ENCODE measurements at places on chromosomes 16 and 17.
A peak's percentile ranks its signal among the peaks of the same experiment; 100 is the strongest.

DNA sequence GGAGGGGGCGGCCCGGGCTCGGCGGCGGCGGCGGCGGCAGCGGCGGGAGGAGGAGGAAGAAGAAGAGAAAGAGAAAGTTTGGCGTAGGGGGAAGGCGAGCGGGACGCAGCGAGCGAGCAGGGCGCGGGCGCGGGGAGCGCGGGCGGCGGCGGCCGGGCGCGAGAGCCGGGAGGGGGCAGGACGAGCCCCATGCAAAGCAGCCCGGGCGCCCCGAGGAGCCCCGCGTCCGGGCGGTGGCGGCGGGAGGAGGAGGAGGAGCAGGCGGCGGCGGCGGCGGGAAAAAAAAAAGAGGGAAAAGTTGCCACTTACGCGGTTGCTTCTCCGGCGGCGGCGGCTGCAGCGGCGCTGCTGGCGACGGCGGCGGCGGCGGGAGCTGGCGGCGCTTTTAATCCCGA is 10.3 kb upstream of the ZFHX3 start:
- DNase-seq = no peak

- no peak for DNase-seq
Observed at GRCh38 chr17:65630502-65630901, 69.1 kb upstream of the AXIN2 start.

DNA sequence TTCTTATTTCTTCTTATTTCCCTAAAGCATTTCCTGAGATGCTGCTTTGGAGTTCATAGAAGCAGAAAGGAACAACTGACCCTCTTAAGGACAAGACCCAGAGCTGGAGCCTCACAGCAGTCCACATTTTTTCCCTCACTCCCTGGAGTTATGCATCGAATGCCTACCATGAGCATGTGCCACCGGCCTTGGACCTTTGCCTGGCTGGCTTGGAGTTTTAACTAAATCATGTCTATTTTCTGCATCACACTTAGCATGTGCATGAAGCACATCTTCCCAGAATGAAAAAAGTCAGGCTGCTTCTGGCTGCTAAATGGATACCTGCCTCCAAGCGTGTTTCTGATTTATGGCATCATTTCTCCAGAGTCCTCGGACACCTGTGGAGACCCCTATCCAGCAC is 104.5 kb downstream of the SPACA3 start:
- no peak for DNase-seq

DNA sequence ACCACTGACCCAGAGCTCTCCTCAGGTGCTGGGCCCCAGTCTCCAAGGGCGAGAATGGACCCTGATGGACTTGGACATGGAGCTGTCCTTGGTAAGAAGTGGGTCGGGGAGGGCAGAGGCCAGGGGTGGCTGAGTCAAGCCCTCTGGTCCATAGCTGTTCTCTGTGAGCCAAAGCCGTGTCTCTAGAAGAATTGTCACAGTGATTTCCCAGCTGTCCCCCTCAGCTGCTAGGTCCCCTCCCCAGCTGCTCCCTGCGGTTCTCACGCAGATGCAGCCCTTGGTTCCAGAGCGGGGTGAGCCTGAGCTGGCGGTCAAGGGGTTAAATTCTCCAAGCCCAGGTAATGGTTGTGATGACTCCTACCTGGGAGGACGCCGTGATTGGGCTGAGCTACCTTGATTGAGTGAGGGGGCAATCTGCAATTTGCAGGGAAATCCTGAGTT is 1.3 kb upstream of the NOL3 start:
- DNase-seq = no peak

GRCh38 chr17:1179112-1179817 is 516 bp downstream of the ABR start:
- DNase-seq = peak; percentile 8

- no peak for DNase-seq
Observed at GRCh38 chr16:82630219-82630618, 3.5 kb downstream of the CDH13 start.
